ENCODE measurements at places on chromosomes 1 and 21.
A peak's percentile ranks its signal among the peaks of the same experiment; 100 is the strongest.

GRCh38 chr21:28336314-28336713 is 656.4 kb downstream of the LTN1 start:
- DNase-seq: peak; percentile 31

GRCh38 chr1:107692580-107693345 is 272.2 kb downstream of the VAV3 start:
- no peak for DNase-seq

GRCh38 chr1:114558544-114558943 is 22.9 kb downstream of the BCAS2 start:
- DNase-seq: peak; percentile 6

GRCh38 chr1:158732524-158732923 is 12.0 kb upstream of the OR6K3 start:
- DNase-seq: no peak

DNA sequence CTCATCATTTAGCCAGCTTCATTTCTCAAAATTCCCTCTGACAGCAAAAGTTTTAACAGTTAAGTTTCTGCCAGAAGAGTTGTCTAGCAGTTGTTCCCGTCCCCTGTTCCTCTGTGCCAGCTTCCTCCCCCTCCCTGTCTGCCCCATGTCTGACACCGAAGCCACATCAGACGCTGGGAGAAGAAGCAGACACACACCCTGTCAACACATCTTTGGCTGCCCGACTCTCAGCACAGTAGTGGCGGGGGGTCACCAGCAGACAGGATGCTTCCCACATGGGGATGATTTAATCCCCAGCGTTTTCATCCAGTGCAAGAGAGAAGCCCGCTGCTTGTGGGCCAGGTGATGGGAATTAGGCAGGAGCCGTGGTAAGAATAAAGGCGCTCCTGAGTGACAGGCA is 379.4 kb upstream of the RUNX1 start:
- DNase-seq: no peak

DNA sequence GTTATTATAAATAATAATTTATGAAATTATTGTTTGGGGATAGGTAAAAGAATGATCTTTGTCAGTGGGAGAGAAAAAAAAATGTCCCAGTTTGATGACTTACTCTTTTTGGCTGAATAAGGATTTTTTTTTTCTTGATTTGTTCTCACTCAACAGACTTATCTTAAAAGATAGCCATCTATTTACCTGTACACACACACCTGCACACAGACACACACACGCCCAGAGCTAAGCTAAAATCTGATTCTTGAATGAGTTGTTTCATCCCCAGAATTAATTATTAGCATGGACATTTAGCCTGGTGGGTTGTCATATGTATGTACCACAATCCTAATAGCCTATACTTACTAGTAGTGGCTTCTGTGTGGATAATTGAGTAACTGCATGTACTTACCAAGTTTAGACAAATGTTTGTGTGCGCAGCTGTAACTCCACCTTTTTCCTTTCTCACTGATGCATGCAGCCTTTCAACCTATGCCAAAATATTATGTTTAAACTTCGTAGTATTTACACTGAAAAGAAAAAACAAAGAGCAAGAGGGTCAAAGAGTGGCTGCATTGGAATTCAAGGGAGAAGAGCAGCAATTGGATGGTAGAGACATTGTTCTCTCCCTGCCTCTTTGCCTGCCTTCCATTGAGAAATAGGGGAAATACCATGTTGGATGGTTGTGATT is 174.3 kb downstream of the ADGRL2 start:
- no peak for DNase-seq

GRCh38 chr1:55751776-55752175 is 536.6 kb upstream of the USP24 start:
- DNase-seq: no peak

DNA sequence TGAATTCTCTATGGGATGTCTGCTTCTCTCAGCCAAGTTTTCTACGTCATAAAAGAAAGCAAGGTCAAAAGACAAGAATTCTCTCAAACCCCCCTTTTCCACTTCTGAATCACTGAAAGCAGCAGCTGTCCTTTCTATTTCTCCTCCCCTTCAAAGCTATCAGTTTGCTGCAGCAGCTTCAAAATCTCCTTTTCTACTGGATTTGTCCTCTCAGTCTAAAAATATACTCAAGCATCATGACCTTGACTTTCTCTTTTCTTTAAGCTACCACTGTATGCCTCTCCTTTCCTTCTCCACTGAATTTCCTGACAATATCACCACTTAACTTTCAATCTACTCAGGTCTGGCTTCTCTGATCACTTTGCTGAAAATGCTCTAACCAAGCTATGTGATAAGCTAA is 1.9 kb downstream of the WDR64 start:
- no peak for DNase-seq

DNA sequence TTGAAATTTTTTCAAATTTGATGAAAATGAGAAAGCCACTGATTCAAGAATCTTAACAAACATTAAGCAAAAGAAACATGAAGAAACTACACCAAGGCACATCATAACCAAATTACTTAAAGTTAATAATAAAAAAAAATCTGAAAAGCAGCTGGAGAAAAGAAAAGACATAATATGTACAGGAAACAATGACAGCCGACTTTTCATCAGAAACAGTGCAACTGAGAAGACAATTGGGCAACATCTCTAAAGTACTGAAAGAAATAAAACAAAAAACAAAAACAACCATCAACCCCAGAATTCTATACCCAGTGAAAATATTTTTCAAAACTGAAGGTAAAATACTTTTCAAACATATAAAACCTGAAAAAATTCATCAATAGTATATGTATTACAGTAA is 73.8 kb upstream of the DMRTA2 start:
- no peak for DNase-seq

- DNase-seq: no peak
Measured at GRCh38 chr1:53123453-53124140, 18.8 kb downstream of the SLC1A7 start.

DNA sequence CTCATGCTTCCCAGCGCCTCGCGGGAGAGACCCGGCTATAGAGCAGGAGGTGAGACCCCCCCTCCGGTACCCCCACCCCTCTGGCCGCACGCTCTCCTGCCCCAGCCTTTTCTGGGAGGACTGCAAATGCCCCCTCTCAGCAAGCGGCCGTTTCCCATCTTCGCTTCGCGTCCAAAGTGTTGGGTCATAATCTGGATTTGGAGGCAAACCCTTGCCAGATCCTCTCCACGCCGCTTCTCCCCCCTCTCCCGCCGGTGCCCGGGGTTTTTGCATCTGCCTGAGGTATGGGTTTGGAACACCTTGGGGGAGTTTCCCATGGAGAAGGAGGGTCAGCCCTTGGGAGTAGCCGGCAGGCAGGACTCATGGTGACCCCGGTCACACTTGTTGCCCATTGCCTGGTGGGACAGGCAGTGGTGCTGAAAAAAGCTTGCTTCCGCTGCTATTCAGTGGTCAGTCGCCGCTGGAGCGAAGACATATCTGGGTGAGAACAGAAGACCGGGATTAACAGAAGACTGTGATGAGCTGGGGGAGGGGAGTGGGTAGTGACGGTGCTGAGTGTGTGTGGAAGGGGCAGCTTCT is 935 bp downstream of the KCNK2 start:
- DNase-seq: no peak

GRCh38 chr21:44800971-44801467 is 601 bp downstream of the UBE2G2 start:
- peak; percentile 9 for DNase-seq

- DNase-seq: no peak
Measured at GRCh38 chr1:76023669-76024435, 50.7 kb upstream of the ST6GALNAC3 start.

DNA sequence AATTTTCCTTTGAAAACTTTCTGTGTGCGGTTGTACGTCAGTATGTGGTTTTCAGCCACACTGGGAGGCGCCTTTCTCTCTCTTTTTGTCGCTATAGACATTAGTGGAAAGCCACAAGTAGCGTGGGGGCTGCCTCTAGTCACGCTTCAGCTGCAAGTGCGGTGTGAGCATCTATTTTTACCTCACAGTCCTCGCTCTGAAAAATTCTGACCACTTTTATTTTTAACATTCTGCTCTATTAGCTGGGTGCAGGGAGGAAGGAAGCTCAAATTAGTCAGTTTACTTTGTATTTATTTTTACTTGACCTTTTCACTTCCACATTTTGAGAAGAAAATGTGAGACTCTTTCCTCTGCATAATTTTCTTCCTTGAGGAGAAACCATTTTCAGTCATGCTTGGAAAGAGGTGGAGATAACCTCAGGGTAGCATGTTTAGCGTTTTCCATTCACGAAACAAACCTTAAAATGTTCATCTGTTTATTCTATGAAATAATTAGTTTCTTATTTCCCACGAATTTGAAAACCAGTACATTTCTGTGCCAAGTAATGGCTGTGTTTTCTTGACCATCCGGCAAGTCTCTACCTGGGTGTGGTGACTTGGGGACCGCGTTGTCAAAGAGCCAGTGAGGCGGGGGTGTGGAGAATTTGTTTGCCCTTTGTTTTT is 35.6 kb downstream of the ADARB1 start:
- no peak for DNase-seq

DNA sequence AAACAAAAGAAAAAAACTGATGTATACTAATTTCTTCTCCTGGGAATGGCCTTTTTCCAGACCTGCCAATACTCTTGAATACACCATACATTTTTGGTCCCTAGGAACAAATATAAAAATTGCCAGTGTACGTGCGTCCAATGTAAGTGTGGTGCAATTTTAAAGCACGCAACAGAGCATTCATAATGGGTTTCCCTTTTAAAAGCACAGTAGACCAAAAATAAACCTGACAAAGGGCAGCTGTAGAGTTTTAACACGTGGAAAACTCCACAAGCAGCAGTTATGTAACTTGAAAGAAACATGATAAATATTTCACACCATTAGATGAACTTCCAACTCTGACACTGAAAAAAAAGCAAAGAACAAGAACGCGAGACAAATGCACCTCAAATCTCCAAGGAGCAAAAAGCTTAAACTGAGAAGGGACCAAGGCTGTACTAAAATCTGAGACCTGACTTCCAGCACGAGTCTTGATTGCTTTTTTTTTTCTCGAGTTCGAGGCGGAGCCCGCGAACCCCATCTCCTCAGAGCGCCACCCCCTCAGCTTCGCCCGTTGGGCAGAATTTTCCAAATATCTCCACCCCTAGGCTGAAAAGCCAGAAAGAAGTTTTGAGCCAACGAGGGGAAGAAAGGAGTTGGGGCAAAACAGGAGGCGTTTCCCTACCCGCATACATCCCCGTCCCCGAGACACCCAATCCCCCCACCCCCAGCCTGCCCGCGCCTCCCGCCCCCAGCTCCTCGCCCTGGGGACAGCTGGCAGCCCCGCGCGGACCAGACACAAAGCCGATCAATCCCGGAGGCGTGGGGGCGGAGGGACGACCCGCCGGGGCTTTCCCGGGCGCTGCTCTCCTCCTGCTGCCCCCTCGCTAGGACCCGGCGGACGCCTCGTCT is at the start of gene JAM2:
TSS of gene JAM2 (plus strand) at position 599 of the 891 bp plus-strand sequence. CDS start 564 bp downstream, outside the sequence.
- DNase-seq: no peak

DNA sequence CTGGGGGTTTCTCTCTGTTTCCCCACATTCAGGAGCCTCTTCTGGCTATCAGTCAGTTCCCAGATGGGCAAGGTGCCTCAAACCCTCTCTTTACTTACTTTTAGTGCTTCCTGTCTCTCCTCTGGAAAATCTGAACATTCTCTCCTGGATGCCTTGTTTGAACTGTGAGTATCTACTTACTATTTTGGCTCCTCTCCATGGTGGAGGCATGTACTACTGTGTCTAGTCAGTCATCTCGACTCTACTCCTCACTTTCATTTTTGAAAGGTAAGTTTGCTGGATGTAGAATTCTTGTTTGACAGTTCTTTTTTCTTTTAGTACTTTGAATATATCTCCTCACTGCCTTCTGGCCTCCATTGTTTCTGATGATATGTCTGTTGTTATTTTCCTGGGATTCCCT is 70.9 kb upstream of the FAM78B start:
- DNase-seq: no peak

DNA sequence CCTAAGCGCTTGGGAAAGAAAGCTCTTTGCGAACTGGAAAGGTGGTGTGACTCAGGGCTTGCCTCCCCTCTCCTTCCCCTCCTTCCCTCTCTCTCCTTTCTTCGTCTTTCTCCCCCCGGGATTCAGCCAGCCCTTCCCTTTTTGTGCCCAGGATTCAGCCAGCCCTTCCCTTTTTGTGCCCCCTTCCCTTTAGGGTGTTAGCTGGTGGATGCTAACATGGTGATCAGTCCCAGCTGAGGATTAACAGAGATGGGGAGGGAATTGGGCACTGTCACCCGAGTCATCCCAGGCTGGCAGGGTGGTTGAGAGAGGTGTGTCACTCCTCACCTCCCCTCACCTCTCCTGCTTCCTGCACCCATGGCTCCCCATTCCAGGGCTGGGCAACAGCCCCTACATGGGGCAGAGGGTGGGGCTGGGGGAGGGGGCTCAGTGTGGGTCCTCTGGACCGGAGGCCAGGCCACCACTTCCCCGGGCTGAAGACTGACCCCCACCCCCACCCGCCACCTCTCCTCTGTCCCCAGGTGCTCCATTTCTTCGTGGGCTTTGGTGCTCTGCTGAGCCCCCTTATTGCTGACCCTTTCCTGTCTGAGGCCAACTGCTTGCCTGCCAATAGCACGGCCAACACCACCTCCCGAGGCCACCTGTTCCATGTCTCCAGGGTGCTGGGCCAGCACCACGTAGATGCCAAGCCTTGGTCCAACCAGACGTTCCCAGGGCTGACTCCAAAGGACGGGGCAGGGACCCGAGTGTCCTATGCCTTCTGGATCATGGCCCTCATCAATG is 51.5 kb downstream of the ELK4 start:
- DNase-seq: no peak

DNA sequence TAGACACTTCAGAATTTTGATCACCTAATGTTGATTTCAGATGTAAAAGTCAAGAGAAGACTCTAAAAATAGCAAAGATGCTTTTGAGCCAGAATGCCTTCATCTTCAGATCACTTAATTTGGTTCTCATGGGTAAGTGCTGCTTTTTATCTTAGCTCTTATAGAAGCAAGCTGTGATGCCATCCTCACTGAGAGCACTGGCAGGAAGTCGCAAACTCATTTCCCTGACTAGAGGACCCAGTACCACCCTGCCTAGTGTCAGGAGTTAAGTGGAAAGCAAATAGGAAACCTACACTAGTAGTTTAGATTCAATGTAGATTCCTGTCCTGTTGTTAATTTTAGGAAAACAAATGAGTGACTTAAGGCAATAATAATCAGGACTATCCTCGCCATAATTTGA is 12.1 kb downstream of the IFNAR2 start:
- no peak for DNase-seq

DNA sequence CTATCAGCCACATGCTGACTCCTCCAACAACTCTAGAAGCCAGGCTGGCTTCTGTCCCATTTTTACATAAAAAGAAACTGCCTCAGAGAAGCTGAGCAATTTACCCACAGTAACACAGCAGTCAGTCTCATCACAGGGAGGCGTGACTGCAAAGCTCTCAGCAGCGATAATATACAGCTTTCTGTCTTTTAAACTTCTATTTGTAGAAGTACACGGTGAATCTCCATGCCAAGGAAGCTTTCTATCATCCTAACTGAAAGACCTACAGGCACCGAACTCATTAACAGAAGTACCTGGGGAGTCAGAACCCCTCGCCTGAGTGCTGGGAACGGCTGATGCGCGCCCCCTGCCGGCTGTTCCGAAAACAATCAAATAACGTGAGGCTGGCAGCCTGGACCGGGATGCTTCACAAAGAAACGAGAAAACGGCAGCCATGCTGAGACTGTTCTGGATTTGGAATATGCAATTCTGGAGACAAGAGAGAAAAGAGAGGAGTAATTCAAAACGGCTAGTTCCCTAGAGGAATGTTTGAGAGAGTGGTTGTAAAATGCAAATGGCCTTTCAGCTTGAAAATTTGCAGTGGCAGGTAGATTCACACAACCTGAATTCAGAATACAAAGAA is 43.5 kb upstream of the RAB4A start:
- DNase-seq: peak; percentile 52

- no peak for DNase-seq
Measured at GRCh38 chr1:222462601-222463000, 85.3 kb downstream of the HHIPL2 start.

Data from NCI-H526 treated with DMSO at 0.1 percent for 48 hours (cell line).